Left lung (tissue), 14 donors: ENCODE measurements at places on chromosomes 5 and 9. TPM values are rescaled to one million over a fixed set of nuclear protein-coding genes. Genes with fewer than 3 reads are reported as not detected.
A peak's percentile ranks its signal among the peaks of the same experiment; 100 is the strongest.

Gene RORB
- 0.21 TPM for polyA plus RNA-seq

Gene MTMR12
- 30.7 TPM for polyA plus RNA-seq

Gene SCGB3A2
- polyA plus RNA-seq, result 2,625 TPM

DNA sequence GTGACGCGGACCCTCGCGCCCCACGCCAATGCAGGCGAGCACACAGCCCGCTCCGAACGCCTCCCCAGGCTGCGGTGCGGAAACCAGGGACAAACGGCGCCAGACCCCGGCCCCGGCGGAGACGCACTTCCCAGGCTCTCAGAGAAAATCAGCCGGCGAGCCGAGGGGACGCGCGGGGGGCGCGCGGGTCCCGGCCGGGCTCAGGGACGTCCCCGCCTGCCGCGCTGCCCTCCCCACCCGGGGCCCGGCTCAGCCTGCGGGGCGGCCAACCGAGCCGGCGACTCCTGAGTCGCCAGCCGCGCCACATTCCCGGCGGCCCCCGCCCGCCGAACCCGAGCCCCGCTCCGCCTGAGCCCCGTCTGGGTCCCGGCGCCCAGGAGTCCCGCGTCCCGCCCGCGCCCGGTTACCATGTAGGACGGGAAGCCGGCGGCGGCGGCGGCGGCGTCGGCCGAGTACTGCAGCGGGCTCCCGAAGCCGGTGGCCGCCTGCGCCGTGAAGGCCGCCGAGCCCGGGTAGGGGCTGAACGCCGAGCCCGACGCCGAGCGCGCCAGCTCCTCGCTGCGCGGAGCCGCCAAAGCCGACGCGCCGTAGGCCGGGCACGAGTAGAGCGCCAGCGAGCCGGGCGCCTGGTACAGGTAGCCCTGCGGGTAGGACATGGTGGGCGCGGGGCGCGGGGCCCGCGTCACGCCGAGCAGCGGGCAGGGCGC lies 566 bp downstream of the IRX2 start:
- peak; percentile 80 for DNase-seq
- H3K27ac ChIP-seq, result peak overlapping the region; percentile 76
- H3K27me3 ChIP-seq, result peaks cover 88% of the 10 kb centered on the region
- H3K36me3 ChIP-seq, result no peaks in the 10 kb centered on the region
- H3K4me1 ChIP-seq, result peaks cover 6% of the 10 kb centered on the region
- H3K4me3 ChIP-seq, result peak overlapping the region; percentile 42

- H3K36me3 ChIP-seq, result no peaks in the 10 kb centered on the region
- no peak overlapping the region for H3K27ac ChIP-seq
- no peak for DNase-seq
- H3K27me3 ChIP-seq, result no peaks in the 10 kb centered on the region
- no peaks in the 10 kb centered on the region for H3K4me1 ChIP-seq
- no peak overlapping the region for H3K4me3 ChIP-seq
These were observed 144.0 kb upstream of the HAPLN1 start for GRCh38 chr5:83864652-83865051.

Gene NME5
- 8.3 TPM for polyA plus RNA-seq

DNA sequence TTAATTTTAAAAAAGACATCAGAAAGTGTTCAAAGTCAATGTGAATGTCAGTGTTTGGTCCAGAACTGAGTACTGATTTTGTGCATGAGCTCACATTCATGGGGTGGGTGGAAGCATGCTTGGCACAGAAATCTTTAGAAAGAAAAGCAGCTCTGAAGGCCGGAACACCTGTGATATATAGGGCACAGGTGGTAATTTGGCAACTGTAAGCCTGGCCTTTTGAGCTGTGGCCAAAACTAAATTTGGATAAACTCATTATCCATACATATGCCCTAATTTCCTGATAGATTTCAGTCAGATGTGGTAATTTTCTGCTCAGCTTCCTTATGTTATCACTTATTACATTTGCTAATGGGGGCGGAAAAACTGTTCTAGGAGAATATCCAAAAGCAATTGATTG lies 211.4 kb downstream of the HCN1 start:
- no peak for DNase-seq
- H3K36me3 ChIP-seq, result no peaks in the 10 kb centered on the region
- no peaks in the 10 kb centered on the region for H3K4me1 ChIP-seq
- H3K27ac ChIP-seq, result no peak overlapping the region

DNA sequence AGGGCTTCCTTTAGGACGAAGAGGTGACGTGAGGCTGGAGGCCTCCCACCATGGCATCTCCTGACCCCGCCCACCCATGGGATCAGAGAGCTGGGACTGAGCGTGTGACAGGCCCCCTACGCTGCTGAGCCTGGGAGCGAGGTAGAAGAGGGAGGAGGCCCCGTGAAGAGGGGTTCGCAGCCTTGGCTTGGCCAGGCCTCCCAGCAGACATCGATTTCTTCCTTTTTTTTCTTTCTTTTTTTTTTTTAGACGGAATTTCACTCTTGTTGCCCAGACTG lies 39.5 kb downstream of the PTGES start:
- no peaks in the 10 kb centered on the region for H3K36me3 ChIP-seq
- peaks cover 10% of the 10 kb centered on the region for H3K4me1 ChIP-seq
- DNase-seq, result no peak
- no peak overlapping the region for H3K27ac ChIP-seq
- peaks cover 29% of the 10 kb centered on the region for H3K27me3 ChIP-seq

Gene GRIN1
- polyA plus RNA-seq, result 0.30 TPM

Gene WNK2
- 7.4 TPM for polyA plus RNA-seq

DNA sequence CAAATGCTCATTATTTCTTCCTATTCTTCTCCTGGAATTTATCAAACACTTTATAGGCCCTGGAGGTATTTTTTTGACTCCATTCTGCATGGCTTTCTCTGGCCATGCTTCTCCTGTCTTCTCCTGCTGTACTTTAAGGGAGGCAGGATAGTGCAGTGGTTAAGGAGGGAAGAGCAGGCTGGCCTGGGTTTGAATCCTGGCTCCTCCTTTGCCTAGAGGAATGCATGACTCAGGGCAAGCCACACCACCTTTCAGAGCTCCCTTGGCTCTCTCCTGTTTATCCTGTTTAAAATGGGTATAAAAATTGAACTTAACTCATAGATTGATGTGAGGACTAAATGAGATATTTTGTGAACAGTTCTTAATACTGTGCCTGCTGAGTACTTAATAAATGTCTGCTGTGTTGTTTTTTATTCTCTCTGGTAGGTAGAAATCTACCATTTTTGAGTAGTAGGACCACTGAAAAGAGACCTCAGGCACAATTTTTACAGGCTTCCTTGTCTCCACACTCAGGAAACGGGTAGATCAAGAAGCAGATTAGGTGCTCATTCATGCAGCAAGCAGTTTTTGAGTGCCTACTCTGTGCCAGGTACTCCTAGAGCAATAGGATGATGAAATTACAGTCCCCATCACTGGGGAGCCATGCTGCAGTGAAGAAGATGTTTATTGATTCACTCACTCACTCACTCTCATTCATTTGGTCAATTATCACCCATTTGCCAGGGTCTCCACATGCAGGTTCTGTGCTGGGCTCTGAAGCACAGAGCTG lies 32.7 kb upstream of the ARAP3 start:
- no peaks in the 10 kb centered on the region for H3K27me3 ChIP-seq
- H3K4me1 ChIP-seq, result peaks cover 4% of the 10 kb centered on the region
- H3K36me3 ChIP-seq, result no peaks in the 10 kb centered on the region
- H3K4me3 ChIP-seq, result no peak overlapping the region

GRCh38 chr5:174552428-174552827 lies 172.0 kb upstream of the MSX2 start:
- no peak for DNase-seq
- no peaks in the 10 kb centered on the region for H3K4me1 ChIP-seq
- H3K27ac ChIP-seq, result no peak overlapping the region
- H3K36me3 ChIP-seq, result no peaks in the 10 kb centered on the region
- H3K4me3 ChIP-seq, result no peak overlapping the region

Gene HMMR
- 11.6 TPM for polyA plus RNA-seq

GRCh38 chr5:176144508-176144907 lies 93.7 kb upstream of the SIMC1 start:
- H3K36me3 ChIP-seq, result no peaks in the 10 kb centered on the region
- H3K4me1 ChIP-seq, result no peaks in the 10 kb centered on the region
- H3K27me3 ChIP-seq, result no peaks in the 10 kb centered on the region
- DNase-seq, result no peak
- no peak overlapping the region for H3K4me3 ChIP-seq

DNA sequence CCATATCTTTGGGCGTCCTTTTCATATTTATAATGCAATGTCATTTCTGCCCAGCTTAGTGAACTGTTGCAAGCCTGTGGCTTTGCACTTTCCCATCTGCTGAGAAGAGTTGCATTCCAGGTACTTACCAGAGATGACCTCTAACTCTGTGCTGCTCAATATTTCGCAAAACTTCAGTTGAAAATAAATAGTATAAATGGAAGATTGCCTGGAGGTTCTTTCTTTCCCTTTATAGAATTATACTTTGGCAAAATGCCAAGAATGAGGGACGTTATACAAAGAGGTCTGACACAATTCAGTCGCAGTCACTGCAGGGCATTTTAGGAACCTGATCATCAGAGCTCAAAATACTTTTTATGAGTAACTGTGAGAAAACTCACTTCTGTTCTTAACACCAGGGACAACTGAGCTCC lies 18.9 kb upstream of the VLDLR start:
- DNase-seq, result peak; percentile 28
- H3K4me1 ChIP-seq, result no peaks in the 10 kb centered on the region
- no peaks in the 10 kb centered on the region for H3K27me3 ChIP-seq
- H3K4me3 ChIP-seq, result no peak overlapping the region

- no peak overlapping the region for H3K4me3 ChIP-seq
- H3K36me3 ChIP-seq, result no peaks in the 10 kb centered on the region
- no peak overlapping the region for H3K27ac ChIP-seq
- no peaks in the 10 kb centered on the region for H3K4me1 ChIP-seq
These were observed 179.9 kb downstream of the COX7C start for GRCh38 chr5:86797677-86798076.

Gene GAPT
- polyA plus RNA-seq, result 0.63 TPM

Gene SURF1
- 28.2 TPM for polyA plus RNA-seq

Gene SUSD1
- polyA plus RNA-seq, result 34.9 TPM

Gene SGCD
- polyA plus RNA-seq, result 10.8 TPM

GRCh38 chr5:84725946-84726570 lies 341.4 kb upstream of the EDIL3 start:
- DNase-seq, result no peak
- H3K27me3 ChIP-seq, result no peaks in the 10 kb centered on the region
- H3K27ac ChIP-seq, result no peak overlapping the region
- no peaks in the 10 kb centered on the region for H3K36me3 ChIP-seq
- no peaks in the 10 kb centered on the region for H3K4me1 ChIP-seq

- H3K27ac ChIP-seq, result no peak overlapping the region
- no peak overlapping the region for H3K4me3 ChIP-seq
- no peaks in the 10 kb centered on the region for H3K4me1 ChIP-seq
- no peaks in the 10 kb centered on the region for H3K36me3 ChIP-seq
These were observed 197.9 kb downstream of the KCTD16 start for GRCh38 chr5:144368556-144368955.

GRCh38 chr5:137752905-137753690 lies 1.1 kb downstream of the HNRNPA0 start:
- H3K27ac ChIP-seq, result peak overlapping the region; percentile 99
- peak overlapping the region; percentile 74 for H3K4me3 ChIP-seq
- H3K27me3 ChIP-seq, result no peaks in the 10 kb centered on the region
- H3K4me1 ChIP-seq, result peaks cover 39% of the 10 kb centered on the region
- no peaks in the 10 kb centered on the region for H3K36me3 ChIP-seq

GRCh38 chr5:65198456-65199120 lies 283.1 kb downstream of the ADAMTS6 start:
- DNase-seq, result no peak
- H3K27me3 ChIP-seq, result no peaks in the 10 kb centered on the region
- no peaks in the 10 kb centered on the region for H3K4me1 ChIP-seq
- no peaks in the 10 kb centered on the region for H3K36me3 ChIP-seq
- no peak overlapping the region for H3K4me3 ChIP-seq

- no peaks in the 10 kb centered on the region for H3K36me3 ChIP-seq
- H3K4me1 ChIP-seq, result no peaks in the 10 kb centered on the region
- H3K27ac ChIP-seq, result no peak overlapping the region
- no peak for DNase-seq
- no peaks in the 10 kb centered on the region for H3K27me3 ChIP-seq
- H3K4me3 ChIP-seq, result no peak overlapping the region
These were observed 195.4 kb downstream of the NR2F1-AS1 start for GRCh38 chr5:93385655-93386054.

- no peak for DNase-seq
- no peaks in the 10 kb centered on the region for H3K27me3 ChIP-seq
- H3K27ac ChIP-seq, result no peak overlapping the region
- peaks cover 28% of the 10 kb centered on the region for H3K4me1 ChIP-seq
- no peaks in the 10 kb centered on the region for H3K36me3 ChIP-seq
These were observed 285.3 kb downstream of the NR3C1 start for GRCh38 chr5:143118222-143118621.

- H3K27me3 ChIP-seq, result no peaks in the 10 kb centered on the region
- H3K4me3 ChIP-seq, result no peak overlapping the region
- no peak for DNase-seq
- H3K36me3 ChIP-seq, result no peaks in the 10 kb centered on the region
- H3K4me1 ChIP-seq, result no peaks in the 10 kb centered on the region
- H3K27ac ChIP-seq, result no peak overlapping the region
These were observed 412.6 kb upstream of the CTNND2 start for GRCh38 chr5:12316812-12317211.

Gene FOXD4L3
- polyA plus RNA-seq, result not detected

Gene FOXE1
- not detected for polyA plus RNA-seq

GRCh38 chr9:5382479-5382878 lies 42.8 kb upstream of the RLN1 start:
- no peaks in the 10 kb centered on the region for H3K4me1 ChIP-seq
- no peak overlapping the region for H3K4me3 ChIP-seq
- no peaks in the 10 kb centered on the region for H3K27me3 ChIP-seq
- H3K36me3 ChIP-seq, result no peaks in the 10 kb centered on the region
- DNase-seq, result no peak
- no peak overlapping the region for H3K27ac ChIP-seq

DNA sequence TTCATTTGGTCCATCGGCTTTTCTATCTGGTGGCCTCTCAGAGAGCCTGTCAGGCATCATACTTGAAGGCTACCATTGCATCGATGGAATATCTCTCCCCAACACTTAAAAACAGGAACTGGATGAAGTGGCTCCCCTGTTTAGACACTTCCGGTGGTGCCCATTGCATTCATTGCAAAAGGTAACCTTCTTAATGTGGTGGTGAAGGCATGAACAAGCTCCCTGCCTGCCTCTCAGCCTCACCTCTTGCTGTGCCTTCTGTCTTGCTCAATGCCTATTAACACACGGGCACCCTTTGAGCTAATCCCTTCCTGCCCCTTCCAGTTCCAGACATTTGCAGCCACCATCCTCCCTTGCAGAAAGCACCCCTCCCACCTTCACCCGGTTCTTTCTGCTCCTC lies 233.1 kb upstream of the MSX2 start:
- no peaks in the 10 kb centered on the region for H3K36me3 ChIP-seq
- no peaks in the 10 kb centered on the region for H3K4me1 ChIP-seq
- DNase-seq, result no peak
- H3K4me3 ChIP-seq, result no peak overlapping the region
- H3K27me3 ChIP-seq, result no peaks in the 10 kb centered on the region

DNA sequence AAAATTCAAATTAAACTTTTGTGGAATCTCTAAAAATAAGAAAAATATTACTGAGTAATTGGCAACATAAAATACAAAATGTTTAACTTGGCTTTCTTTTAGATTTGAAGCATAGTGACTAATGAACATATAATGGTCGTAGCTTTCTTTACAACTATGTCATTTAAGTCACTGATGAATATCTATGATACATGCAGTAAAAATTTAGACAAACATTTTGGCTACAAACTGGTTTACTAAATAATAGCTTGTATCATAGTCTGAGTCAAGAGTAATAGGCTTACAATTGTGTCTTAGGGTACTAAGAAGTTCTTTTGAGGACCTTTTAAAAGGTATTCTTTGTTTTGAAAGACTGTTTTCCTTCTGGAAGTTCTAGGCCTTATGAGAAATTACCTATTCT lies 2.0 kb upstream of the APC start:
- H3K4me1 ChIP-seq, result peaks cover 27% of the 10 kb centered on the region
- H3K27me3 ChIP-seq, result no peaks in the 10 kb centered on the region
- no peak overlapping the region for H3K27ac ChIP-seq
- no peak overlapping the region for H3K4me3 ChIP-seq

GRCh38 chr9:123866497-123866896 lies 63.4 kb downstream of the DENND1A start:
- H3K4me1 ChIP-seq, result peaks cover 65% of the 10 kb centered on the region
- peak overlapping the region; percentile 83 for H3K27ac ChIP-seq
- no peak for DNase-seq
- H3K36me3 ChIP-seq, result no peaks in the 10 kb centered on the region
